Stimulated activated CD8-positive, alpha-beta memory T cell treated with anti-CD3 and anti-CD28 coated beads, Interleukin-2, amount 100 ng/mL, for 48 hours (primary cell): ENCODE measurements at places on chromosomes 2 and 18.

DNA sequence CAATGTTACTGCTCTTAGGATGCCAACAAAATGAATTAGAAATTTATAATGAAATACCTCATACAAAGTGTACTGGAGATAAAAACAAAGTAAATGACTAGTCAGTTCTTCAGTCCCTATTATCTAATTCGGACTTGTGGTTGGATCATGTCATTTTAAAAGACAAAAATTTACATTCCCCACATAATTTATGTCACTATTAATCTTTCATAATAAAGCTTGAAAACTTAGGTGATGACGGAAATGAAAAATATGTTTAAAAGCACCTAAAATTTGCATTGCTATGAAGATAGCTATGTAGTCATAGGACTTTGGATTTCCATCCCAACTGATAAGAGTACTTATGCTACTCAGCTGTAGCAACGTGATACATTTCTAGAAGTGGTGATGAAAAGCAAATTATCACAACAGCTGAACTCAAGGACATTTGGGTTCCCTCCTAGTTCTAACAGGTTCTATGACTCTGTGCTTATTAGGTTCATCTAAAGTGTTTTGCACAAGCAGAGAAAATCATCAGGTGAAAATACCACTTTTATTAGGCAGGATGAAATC, 58.4 kb downstream of the LRPPRC start:
- no peak for DNase-seq

GRCh38 chr2:117785740-117786139, 28.8 kb upstream of the DDX18 start:
- DNase-seq = no peak

DNA sequence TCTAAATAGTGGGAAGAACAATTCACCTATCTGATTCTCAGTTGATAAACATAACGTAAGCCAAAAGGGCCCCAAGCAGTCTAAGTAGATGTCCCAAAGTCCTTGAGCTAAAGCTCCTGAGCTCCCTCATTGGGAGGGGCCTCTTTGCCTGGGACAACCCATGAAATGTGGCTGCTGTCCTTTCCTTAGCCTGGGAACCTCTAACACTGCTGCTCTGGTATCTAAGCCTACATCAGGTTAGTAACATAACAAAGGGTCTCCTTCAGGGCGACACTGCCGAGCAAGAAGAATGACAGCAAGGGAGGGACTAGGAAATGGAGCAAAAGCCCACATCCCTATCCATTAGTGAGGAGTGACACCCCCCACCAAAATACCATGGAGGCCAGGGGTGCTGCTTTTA, 98.3 kb downstream of the MAPRE2 start:
- DNase-seq = no peak

- DNase-seq = no peak
These were observed 59.0 kb upstream of the ZNF396 start for GRCh38 chr18:35436076-35436649.

GRCh38 chr18:58455314-58456188, 173.3 kb downstream of the ALPK2 start:
- DNase-seq = no peak

GRCh38 chr18:42561521-42561920, 554.0 kb downstream of the RIT2 start:
- no peak for DNase-seq

DNA sequence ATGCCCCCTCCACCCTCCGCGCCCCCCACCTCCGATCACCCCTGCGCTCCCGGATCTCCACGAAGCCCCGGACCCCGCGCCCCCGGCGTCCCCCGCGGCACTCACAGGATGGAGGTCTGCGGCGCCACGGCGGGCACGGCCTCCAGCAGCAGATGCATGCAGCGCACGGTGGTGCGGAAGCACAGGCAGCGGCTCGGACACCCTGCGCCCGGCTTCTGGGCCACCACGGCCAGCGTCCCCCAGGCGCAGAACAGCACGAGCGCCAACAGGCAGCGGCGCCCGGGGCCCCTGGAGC, 217 bp downstream of the PXDN start:
- DNase-seq = no peak

DNA sequence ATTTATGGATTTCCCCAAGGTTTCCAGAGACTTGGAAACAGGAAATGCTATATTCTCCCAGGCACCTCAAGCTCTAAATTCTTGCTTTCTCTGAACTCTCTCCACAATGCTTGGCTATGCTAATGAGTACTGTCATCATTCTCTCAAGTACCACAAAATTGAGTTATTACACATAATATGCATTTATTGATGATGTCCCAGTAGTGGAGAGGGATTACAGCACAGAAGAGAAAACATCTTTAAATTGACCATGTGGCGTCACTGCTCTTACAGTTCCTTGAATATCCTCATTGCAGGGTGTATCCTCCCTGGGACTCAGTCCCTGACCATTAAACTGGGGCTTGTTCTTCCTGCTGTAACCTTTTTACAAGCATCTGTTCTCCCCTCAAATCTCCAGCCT, 681.1 kb upstream of the FANCL start:
- DNase-seq = no peak

DNA sequence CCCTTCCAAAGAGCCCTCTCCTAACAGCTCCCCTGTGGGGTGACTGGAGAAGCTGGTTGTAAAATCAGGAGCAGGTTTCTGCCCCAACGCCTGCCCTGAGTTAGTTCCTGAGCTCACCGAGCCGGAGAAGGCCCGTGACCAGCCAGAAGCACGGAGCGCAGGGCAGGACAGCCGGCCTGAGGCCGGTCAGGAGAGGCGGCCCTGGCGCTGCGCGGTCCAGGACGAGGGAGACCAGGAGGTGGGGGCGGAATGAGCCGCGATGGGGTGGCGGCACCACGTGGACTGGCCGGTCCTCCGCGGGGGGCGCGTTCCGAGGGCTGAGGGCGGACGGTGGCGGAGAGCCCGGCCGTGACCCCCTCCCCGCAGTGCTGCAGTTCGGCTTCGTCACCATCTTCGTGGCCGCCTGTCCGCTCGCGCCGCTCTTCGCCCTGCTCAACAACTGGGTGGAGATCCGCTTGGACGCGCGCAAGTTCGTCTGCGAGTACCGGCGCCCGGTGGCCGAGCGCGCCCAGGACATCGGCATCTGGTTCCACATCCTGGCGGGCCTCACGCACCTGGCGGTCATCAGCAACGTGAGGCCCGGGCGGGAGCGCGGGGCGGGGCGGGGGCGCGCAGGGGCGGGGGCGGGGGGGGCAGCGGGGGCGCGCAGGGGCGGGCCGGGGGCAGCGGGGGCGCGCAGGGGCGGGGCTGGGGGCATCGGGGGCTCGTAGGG, 29.0 kb downstream of the ANO7 start:
- peak; percentile 7 for DNase-seq

GRCh38 chr2:74745766-74746165, 88.2 kb upstream of the HK2 start:
- DNase-seq = no peak

DNA sequence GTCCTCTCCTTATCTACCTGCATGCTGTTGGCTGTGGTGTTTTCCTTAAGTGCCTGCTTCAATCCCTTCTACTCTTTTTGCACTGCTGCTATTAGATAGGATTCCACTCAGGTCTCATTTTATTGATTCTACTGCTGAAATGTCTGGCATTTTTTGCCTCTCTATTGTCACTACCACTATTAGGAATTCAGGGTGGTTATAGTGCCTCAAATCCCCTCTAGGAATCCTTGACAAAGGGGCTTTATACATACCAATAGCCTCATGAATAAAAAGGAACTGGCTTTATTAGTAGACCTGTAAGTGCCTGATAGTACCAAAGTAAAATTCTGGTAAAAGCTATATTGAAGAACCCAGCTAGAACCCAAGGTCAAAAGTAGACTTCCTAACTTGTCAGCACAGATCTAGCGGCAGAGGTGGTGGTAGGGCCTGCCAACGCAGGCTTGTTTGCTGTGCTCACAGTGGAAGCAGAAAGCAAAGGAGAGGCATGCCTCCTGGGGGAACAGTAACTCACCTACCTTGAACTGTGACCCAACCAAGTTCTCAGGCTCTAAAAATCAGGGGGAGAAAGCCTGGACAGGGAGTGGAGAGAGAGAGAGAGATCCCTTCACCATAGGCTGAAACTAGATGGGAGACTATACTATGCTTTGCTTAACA, 200.8 kb downstream of the RAB3GAP1 start:
- no peak for DNase-seq

DNA sequence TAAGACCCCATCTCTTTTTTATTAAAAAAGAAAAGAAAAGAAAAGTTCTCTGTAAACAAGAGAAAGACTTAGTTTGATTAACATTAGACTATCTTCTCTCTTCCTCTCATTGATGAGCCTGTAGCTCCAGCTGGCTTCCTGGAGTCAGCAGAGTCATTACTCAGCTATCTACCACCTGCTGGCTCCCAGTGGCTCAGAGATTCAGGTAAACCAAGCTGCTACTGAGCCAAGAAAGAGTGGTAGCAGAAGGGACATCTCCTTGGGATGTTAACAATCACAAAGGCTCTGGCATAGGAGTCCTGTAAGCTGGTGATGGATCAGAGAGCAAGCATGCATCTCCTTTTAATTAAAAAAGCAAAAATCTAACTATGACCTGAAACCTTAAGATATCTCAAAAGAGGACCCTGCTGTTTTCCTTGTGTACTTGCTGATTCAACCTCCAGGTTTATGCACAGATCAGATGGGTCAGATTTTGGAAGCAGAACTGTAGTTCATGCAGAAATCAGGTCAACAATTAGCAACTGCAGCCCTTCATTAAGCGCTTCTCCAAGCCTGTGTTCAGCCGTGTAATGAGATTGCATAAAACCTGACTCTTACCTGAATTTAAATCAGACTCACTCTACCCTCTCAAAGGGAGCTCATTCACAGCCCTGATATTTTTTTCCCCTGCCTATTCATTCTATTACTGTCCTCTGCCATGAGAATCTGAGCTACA, 225.8 kb downstream of the RNF152 start:
- no peak for DNase-seq

- DNase-seq = no peak
These were observed 92.5 kb downstream of the EPB41L5 start for GRCh38 chr2:120105360-120105759.

- no peak for DNase-seq
These were observed 68.1 kb downstream of the C1D start for GRCh38 chr2:67994716-67995115.

DNA sequence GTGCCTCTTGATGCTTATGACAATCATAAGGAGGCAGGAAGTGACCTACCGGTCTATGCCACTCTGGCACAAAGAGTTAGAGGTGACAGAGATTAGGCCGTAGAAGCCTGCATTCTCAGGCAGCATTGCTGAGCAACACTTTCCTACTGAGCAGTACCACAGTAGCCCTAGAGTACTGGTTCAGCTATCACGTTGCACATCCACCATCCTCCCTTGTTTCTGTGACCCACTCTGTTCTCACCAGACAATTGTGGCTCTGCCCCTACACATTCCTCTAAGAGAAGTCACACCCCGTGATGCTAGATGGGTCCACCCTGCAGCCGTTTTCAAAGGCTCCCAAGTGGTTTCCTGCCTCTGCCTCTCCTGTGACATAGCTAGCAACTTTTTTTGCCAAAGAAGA, 22.6 kb upstream of the SUCLG1 start:
- no peak for DNase-seq
